Hepatocyte (in vitro differentiated cells): ENCODE measurements at places on chromosomes 7 and 10. TPM values are rescaled to one million over a fixed set of nuclear protein-coding genes. Genes with fewer than 3 reads are reported as not detected.

- H3K27ac ChIP-seq = peak overlapping the region; percentile 77
- DNase-seq = peak; percentile 78
- H3K4me3 ChIP-seq = no peak overlapping the region
- no peaks in the 10 kb centered on the region for H3K36me3 ChIP-seq
Observed at GRCh38 chr10:78754269-78755062, 314.3 kb upstream of the ZMIZ1 start.

LIMK1 gene
- total RNA-seq = 23.8 and 24.6 TPM in 2 replicates

ACTR3C gene
- total RNA-seq = 17.7 and 18.6 TPM in 2 replicates

EIF5AL1 gene
- 0.27 and 0.44 TPM in 2 replicates for total RNA-seq

GRCh38 chr10:35563261-35563891 lies 41.8 kb upstream of the GJD4 start:
- H3K4me3 ChIP-seq = no peak overlapping the region
- H3K36me3 ChIP-seq = no peaks in the 10 kb centered on the region
- DNase-seq = peak; percentile 71
- no peak overlapping the region for H3K27ac ChIP-seq
- H3K4me1 ChIP-seq = no peaks in the 10 kb centered on the region
- no peaks in the 10 kb centered on the region for H3K27me3 ChIP-seq

GRCh38 chr7:51027106-51027934 lies 244.6 kb upstream of the GRB10 start:
- H3K4me3 ChIP-seq = no peak overlapping the region
- H3K27me3 ChIP-seq = no peaks in the 10 kb centered on the region
- H3K4me1 ChIP-seq = no peaks in the 10 kb centered on the region
- no peak for DNase-seq

DNA sequence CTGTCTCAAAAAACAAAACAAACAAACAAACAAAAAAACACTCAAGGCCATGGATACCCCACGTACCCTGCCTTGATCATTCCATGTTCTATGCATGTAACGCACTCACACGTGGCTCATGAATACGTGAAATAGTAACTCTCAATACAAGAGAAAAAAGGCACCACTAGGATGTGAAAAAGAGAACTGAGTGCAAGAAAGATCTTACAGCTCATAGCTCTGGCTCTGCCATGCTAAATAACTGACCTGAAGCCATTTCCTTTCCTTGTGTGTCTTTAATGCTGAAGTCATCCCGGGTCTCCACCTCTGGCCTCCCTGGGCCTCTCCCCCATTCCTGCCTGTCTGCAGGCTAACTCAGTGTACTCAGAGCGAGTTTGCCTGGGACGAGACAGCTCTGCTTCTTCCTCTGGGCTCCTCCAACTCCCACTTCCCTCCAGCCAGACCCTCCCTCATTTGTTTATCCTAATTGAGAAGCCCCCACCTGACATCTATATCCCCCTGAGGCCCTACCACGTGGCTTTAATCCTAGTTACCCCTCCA lies 117.3 kb downstream of the PRPF18 start:
- H3K4me3 ChIP-seq = no peak overlapping the region
- H3K27me3 ChIP-seq = no peaks in the 10 kb centered on the region
- peaks cover 26% of the 10 kb centered on the region for H3K4me1 ChIP-seq
- no peak overlapping the region for H3K27ac ChIP-seq
- no peak for DNase-seq
